ENCODE measurements at places on chromosomes 11 and 22.
A peak's percentile ranks its signal among the peaks of the same experiment; 100 is the strongest.

DNA sequence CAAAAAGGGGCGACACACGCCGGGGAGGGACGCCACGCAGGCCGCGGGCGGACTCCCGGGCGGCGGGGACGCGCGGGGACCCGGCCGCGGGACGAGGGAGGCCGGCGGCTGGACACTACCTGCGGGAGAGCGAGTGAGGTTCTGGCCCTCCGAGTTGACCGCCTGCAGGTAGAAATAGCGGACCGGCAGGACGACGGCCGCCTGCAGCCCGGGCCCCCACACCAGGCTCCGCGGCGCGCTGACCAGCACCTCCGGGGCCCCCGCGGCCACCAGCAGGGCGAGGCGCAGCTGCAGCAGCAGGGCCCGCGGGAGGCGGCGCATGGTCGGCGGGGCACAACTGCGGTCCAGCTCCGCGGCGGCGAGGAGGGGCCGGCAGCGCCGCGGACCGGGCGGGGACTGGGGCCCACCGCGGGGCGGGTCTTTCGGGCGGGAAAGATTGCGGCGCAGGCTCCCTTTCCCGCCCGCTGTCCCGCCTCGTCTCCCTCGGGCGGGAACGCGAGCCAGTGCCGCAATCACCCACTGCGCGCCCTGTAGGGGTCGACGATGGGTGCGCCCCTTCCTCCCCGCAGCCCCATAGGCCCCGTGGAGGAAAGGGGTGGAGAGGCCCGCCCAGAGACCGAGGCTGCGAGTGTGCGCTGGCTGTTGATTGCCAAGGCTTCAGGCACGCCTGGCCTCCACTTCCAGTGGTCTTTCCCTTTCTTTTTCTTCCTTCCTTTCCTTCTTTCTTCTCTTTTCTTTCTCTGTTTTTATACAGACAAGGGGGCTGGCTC lies at the start of gene POGLUT3:
Gene POGLUT3 (minus strand): TSS at position 339 of the 770 bp plus-strand sequence. CDS start 18 bp downstream, at position 321.
- DNase-seq = peak; percentile 22

- no peak for DNase-seq
Observed at GRCh38 chr11:128749974-128750373, 56.1 kb downstream of the FLI1 start.

GRCh38 chr11:69005183-69005630 lies 7.8 kb downstream of the MRGPRF start:
- DNase-seq = no peak

DNA sequence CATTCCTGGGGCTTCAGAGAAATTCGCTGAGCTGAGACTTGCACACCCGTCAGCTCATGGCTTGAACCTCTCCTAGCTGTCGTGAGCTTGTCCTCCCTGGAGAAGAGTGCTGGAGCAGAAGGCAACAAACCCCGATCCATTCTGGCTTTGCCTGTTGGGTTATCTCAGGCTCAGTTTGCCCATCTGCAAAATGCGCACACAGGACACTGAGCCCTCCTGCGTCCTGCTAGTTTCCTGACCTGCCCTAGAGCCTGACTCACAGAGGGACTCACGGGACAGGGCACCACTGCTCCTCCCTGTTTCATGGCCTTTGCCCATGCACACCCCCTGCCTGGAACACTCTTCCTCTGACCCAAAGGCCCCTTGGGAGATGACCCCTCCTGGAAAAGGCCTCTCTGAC lies 365.0 kb downstream of the MN1 start:
- DNase-seq = no peak

DNA sequence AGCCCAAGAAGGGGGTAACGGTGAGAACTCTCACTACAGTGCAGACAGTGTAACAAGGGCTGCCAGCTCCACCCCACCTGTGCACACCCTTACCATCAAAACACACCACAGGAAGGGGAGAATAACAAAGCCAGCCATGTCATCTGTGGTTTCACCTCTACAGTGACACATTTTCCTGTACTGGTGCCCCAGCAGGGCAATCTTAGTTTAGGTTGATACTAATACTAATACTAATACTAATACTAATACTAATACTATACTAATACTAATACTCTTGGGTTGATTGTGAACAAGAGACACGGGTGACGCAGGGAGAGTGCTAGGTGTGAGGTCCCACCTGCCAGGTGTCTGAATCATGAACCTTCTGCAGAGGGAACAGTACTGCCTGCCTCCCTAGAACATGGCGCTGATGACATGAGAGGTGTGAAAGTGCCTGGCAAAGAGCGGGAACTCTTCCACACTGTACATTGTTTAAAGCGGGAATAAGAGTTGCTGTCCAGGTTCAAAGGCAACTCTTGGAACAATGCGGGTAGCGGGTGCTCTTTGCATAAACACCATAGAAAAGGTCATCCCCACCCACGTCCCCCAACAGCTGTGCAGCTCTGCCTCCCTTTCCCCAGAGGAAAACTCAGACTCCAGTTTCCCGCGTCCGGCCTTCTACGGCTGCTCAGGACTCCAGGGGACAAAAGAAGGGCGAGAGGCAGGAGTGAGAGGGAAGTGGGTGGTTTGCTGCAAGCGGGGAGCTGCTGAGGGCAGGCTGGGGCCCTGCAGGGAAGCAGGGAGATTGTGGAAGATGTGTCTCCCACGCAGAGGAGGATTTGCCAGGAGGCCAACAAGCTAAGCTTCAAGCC lies 25.0 kb upstream of the TMPRSS4 start:
- no peak for DNase-seq

- DNase-seq = no peak
Observed at GRCh38 chr11:75022296-75022695, 33.6 kb downstream of the NEU3 start.

DNA sequence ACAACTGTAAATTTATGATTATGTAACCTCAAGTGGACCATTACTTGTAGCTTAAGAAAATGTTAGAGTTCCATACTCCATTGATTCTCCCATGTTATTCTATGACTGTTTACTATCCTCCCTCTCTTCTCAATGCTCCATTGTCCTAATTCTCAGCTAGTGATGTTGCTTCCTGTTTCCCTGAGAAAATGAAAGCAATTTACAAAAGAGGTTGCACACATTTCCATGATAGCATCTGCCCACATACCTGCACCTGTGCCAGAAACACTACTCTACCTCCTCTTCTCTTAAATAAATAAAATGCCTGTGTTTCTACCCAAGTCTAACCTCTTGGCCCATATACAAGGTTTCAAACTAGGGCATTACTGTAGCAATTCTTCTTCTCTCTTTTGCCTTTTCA lies 1620.9 kb downstream of the FAM181B start:
- DNase-seq = no peak

DNA sequence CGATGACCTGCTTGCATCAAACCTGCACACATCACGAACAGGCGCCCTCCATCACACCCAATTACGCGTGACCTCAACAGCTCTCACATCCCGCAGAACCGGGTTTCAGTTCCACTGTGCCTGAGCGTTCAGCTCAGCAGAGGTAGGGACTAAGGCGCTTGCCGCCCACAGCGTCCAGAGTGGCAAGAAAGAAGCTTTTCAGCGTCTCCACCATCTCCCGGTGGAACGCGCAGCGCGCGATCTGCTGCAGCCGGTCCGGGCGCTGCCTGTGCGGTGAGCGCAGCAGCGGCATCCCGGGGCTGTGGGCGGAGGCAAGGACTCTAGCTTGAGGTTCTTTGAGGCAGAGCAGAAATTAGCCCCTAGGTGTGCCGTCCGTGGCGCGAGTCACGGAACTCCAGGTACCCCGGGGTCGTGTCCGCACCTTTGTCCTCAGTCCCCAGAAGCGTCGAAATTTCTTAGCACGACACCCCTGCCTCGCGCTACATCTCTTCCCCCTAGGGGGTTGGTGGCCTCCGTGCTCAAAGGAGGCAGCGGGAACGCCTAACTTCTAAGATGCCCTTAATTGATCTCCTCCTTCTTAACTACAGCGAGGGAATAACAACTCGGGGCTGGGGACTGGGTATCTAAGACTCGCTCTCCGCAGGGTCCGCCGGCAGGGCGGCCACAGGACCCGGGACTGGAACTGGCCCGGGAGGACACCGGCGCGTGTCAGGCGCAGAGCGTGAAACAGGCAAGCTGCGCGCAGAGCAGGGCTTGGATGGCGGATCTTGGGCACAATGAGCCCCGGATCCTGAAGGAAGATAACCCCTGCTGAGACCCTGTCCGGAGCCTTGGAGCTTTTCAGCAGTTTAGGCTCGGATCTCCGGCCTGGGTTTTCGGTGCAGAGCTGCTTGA lies 1.7 kb upstream of the CALCA start:
- no peak for DNase-seq

DNA sequence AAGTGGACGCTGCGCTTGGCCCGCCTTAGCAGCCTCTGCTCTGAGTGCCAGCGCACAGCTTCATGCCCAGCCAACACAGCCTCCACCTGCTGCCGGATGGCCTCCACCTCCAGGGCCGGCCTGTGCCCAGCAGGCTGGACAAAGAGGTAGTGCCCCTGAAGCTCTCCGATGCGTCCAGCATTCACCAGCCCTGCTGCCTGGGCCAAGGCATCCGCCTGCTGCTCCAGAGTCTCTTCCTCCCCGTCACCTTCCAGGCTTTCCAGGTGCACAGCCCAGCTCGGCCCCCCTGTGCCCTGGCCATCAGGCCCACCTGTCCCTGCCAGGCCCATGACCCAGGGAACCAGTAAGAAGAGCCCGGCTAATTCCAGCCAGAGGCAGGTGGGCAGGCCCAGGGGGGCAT lies 2.5 kb downstream of the PCSK7 start:
- DNase-seq = no peak

GRCh38 chr22:23823331-23823791 lies 15.4 kb downstream of the DERL3 start:
- no peak for DNase-seq

GRCh38 chr22:24370401-24370800 lies 57.0 kb upstream of the ADORA2A start:
- DNase-seq = no peak

- DNase-seq = no peak
Observed at GRCh38 chr22:17120281-17120680, 879 bp downstream of the TMEM121B start.

- peak; percentile 17 for DNase-seq
Observed at GRCh38 chr11:20110908-20111669, 49.2 kb downstream of the DBX1 start.
